ENCODE measurements at places on chromosomes 12 and 14.

DNA sequence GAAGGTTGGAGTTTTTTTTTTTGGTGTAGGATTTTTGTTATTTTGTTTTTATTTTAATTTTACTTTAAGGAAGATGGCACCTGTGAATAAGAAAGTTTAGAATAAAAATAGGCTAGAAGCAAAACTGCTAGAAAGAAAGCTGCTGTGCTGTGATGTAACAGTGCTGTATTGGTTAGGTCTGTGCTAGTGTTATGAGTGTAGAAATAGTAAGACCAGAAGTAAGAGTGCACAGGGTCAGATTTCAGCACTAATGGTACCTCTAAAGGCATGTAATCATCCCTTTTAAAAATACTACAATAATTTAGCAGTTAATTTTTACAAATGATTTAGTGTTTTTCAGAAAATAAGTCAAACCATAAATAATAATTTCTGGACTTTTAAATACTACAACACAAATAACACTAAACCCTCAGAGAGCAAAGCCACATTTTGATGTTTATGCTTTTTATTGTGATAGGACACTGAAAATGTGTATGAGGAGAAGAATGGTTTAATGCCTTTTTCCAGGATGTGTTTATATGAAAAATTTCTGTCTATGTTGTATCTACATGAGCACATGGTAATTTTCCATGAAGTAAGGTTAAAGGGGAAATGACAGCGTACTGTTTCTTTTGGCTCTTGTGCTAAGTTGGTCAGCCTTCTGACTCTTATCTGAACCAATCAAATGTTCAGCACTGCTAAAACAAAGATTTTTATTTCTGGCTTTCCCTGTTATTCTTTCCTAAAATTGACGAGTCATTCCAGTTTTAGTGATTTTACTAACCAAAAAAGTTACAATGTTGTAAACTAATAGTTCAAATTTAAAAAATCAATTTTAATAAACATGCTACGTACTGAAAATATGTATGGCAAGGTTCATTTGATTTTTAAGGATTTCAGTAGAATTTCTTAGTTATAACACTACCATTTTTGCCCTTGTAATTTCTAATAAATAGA lies 96.1 kb downstream of the PPHLN1 start:
- DNase-seq: peak; percentile 65

- DNase-seq: no peak
These were observed 88.2 kb upstream of the SLC38A2 start for GRCh38 chr12:46460682-46461210.

- DNase-seq: peak; percentile 90
These were observed 9.2 kb downstream of the GLIPR1 start for GRCh38 chr12:75489613-75490210.

- DNase-seq: no peak
These were observed 135.3 kb downstream of the PRKCH start for GRCh38 chr14:61456720-61457119.

GRCh38 chr12:122064025-122064777 lies 14.4 kb upstream of the MLXIP start:
- DNase-seq: peak; percentile 97

DNA sequence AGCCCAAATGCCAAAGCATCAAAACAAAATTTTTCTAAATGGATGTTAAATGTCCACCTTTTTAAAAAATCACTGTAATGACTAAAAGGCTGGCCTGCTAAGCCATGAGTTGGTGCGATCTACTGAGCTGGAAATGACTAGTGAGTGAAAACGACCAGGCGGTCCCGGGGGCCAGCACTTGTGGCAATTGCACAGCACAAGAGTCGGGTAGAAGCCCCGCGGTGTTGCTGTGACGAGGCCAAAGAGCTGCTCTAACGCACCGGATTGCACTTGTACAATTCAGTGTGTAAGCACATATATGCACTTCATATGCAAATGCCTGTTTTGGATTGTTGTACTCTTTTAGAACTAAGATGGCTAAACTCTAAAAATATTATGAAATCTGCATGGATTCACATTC lies 64.1 kb upstream of the DYNC1H1 start:
- no peak for DNase-seq

DNA sequence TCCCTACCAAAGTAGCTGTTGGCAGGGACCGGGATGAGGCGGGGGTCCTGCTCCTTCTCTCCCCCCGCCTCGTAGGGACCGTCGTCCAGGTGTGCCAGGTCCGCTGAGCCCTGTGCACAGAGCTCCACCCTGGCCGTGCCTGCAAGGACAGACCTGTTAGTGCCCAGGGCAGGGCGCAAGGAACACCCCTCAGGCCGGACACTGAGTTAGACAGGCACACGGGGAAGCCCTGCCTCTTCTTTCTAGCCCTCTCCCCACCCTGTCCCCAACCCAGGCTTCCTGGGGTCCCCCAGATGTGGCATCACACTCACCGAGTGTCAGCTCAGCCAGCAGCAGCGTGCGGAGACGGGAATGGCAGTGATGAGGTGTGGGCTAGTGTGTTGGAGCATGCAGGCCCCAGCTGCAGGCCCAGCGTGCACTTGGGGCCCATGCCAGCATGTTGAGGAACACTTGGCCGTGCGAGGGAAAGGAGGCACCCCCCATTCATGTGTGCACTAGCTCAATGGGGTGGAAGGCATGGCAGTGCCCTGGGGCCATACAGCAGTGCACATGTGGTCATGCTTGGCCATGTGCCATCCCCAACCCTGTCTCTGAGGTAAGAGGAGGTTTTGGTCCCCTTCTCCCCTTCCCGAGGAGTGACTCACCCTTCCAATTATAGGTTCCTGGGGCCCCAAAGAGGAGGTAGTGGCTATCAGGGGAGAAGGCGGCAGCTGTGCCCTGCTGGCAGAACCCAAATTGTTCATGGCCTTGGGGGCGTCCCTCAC lies 7.3 kb downstream of the ITGA7 start:
- DNase-seq: peak; percentile 31

DNA sequence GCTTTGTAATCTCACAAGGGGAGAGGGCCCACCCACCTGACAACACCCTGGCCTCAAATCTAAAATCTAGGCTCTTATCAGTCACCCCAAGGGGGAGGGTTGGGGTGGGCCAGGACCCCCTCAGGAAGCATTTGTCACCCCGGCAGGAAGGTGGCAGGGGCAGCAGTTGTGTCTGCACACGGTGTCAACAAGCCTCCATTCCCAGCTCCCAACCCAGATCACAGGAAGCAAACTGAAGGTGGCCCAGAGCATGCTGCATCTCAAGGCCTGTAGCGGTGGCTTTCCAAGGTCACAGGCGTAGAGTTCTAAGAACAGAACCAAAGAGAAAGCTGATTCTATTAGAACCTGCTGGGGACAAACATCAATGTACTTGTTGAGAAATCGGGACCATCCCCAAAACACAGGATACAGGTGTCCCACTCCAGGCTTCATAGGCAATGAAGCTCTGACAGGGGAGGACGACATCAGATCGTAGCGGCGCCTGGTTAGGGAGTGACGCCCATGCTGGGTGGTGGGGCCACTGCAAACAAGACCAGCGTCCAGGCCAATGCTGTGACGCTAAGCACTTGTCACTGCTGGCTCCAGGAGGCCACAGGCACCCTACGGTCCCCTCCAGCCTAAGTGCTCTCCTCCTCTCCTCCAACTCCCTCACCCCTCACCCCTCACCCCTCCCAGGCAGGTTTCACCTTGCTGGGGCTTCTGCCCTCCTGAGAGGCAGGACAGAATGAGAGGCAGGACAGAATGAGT lies 52.9 kb downstream of the CCDC88C start:
- DNase-seq: no peak

GRCh38 chr12:86574143-86574542 lies 318.0 kb upstream of the MGAT4C start:
- DNase-seq: no peak
